NCI-H446 (cell line): ENCODE measurements at places on chromosomes 3 and 15.

GRCh38 chr3:17945018-17945798, 202.8 kb upstream of the TBC1D5 start:
- DNase-seq: no peak

GRCh38 chr3:42853739-42854302, 21.9 kb downstream of the CYP8B1 start:
- DNase-seq: no peak

GRCh38 chr3:67515778-67516177, 138.6 kb downstream of the SUCLG2 start:
- no peak for DNase-seq

- DNase-seq: peak; percentile 50
Measured at GRCh38 chr3:77254967-77255831, 215.3 kb downstream of the ROBO2 start.

DNA sequence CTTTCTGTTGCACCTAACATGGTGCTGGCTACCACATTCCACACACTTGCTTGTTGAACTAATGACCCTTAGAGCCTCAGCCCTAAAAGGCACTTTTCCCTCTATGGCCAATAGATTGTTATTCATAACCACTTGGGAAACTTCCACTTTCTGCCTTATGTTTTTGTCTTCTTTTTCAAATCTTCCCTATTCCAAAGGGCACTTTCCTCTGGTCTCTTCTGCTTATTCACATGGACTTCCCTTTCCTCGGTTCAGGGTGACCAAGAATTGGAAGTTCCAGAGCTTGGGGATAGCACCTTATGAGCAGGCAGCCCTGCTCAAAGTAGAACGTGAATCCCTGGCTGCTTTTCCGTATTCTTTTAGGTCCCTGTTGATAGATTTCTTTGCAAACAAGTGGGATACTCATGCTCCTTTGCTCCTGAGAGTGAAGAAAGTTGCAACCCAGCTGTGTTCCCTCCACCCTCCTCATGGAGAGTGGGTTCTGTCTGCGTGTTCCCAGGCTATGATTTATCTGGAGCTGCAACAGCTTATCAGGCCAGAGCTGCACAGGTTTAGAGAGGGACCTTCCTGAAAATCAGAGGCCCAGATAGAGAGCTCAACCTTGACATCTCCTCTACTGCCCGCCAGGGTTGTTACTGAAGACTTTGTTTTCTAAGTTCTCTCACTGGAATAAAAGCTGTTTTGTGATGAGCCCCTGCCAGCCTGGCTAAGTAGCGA, 58.8 kb upstream of the MYZAP start:
- no peak for DNase-seq
